Hypothalamus (tissue), 51 donors: ENCODE measurements at places on chromosomes 6 and 20.

DNA sequence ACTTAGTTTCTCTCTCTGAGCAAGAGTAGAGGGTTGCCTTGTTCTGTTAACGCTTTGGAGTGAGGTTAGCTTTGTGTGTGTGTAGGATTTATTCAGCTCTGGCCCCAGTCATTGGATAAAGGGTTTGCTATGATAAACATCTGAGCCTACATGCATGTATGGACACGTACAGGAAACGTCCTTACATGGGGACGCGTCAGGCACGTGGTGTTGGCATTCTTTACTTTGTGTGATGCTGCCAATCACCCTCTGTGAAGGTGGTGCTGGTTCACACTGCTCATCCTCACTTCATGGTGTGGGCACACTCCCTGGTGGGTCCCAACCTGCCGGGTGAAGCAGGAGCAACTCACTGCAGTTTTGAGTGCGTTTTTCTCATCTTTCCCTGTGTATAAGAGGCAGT, 53.4 kb upstream of the CD93 start:
- DNase-seq: no peak

DNA sequence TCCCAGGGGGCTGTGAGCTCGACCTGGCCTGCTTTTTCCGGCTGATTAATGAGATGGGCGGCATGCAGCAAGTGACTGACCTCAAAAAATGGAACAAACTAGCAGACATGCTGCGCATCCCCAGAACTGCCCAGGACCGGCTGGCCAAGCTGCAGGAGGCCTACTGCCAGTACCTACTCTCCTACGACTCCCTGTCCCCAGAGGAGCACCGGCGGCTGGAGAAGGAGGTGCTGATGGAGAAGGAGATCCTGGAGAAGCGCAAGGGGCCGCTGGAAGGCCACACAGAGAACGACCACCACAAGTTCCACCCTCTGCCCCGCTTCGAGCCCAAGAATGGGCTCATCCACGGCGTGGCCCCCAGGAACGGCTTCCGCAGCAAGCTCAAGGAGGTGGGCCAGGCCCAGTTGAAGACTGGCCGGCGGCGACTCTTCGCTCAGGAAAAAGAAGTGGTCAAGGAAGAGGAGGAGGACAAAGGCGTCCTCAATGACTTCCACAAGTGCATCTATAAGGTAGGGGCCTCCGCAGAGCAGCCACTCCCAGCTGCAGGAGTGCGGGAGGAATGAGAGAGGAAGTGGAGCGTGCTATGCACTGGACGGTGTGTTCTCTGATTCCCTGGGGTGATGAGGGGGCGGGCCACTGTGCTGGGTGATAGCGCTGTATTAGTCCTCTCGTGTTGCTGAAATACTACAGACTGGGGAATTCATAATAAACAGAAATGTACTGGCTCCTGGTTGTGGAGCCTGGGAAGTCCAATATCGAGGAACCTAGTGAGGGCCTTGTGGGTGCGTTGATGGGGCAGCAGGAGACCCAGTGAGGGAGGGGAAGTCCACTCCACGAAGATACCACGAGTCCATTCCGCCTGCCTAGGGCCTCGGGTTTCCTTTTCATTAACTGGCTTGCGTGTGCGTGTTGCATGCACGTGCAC, 161.7 kb downstream of the DTNBP1 start:
- DNase-seq: no peak

- no peak for DNase-seq
Measured at GRCh38 chr6:63816982-63817436, 181.4 kb downstream of the PHF3 start.

DNA sequence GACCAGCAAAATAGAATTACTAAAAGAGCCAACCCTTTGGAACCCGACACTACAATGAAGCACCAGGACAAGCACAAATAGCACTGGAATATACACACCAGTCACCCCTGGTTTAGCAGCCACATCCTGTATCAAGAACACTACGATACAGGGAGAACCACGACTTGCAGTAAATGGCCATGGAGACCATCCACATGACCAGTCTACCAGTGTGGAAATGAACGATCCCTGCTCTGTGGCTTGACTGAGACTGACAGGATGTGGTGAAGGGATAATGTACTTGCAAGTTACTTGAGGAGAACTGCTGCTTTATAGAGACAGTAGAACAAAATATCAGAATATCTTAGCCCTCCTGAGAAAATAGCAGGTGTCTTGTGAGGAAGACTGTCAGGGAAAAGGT, 169.6 kb downstream of the COL9A1 start:
- no peak for DNase-seq

DNA sequence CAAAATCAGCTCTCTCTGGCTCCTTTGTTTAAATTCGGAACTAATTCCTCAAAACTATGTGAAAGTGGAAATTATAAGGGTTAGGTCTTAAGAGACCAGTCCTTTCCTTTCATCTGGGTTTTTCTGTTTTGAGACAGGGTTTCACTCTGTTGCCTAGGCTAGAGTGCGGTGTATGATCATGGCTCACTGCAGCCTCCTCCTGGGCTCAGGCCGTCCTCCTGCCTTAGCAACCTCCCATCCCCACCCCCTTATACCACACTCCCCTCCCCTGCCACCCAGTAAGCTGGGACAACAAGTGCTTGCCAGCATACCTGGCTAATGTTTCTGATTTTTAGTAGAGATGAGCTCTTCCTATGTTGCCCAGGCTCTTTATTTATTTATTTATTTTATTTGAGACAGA, 12.8 kb upstream of the SSR1 start:
- DNase-seq: no peak

GRCh38 chr6:44012078-44012493, 115.2 kb downstream of the MRPL14 start:
- no peak for DNase-seq

- DNase-seq: no peak
Measured at GRCh38 chr6:101391772-101392585, 1.5 kb upstream of the GRIK2 start.

GRCh38 chr20:62711703-62712101, 3.1 kb downstream of the NTSR1 start:
- no peak for DNase-seq

- no peak for DNase-seq
Measured at GRCh38 chr20:45948261-45948733, 13.8 kb downstream of the PCIF1 start.

GRCh38 chr6:136923116-136923953, 1.2 kb downstream of the SLC35D3 start:
- no peak for DNase-seq

GRCh38 chr6:79081663-79082062, 3.6 kb upstream of the PHIP start:
- DNase-seq: no peak
